SK-N-MC (cell line): ENCODE measurements at places on chromosomes 7 and 10.

DNA sequence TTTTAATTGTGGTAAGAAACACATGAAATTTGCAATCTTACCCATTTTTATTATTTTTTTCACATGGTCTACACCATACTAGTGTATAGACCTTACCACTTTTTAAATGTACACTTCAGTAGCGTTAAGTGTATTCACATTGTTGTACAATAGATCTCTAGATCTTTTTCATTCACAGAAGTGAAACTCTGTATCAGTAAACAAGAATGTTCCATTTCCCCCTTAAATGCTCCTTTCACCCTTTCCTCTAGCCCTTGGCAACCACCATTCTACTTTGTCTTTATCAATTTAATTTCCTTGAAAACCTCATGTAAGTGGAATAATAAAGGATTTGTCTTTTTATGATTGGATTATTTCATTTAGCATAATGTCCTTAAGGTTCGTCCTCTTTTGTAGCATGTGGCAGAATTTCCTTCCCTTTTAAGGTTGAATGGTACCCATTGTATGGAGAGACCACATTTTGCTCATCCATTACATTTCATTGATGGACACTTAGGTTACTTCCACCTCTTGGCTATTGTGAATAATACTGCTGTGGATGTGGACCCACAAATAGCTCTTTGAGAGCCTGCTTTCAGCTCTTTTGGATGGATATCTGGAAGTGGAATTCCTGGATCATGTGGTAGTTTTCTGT is 45.7 kb downstream of the SNX10 start:
- DNase-seq = no peak

GRCh38 chr10:45118929-45119328 is 118.2 kb downstream of the ZNF22 start:
- DNase-seq = no peak

DNA sequence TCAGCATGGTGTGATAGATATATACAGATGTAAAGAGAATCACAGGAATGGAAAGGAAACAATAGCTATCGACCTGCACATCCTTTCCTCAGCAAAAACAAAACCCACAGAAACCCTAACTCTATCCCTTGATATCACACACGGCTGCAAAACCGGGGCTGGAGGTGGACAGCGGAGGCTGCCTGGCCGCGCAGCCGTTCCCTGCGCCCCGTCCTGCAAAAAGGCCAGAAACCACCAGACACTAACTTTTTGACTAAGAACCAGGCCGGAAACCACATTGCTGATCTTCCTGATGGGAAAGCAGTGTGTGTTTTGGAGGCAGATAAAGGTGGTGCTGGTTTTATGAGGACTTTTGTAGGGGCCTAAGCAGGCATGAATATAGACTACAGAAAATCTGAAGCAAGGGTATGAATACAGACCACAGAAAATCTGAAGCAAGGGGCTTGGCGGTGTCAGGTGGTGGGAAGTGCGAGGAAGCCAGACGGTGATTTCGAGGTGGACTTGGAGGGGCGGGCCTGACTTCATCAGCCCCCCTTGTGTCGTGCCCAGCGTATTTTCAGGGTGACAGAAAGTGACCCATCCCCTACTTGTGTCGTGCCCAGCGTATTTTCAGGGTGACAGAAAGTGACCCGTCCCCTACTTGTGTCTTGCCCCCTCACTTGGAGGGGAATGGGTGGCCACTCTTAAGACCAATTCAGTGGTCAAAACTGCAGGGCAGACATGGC is 123.3 kb downstream of the WDR37 start:
- no peak for DNase-seq

DNA sequence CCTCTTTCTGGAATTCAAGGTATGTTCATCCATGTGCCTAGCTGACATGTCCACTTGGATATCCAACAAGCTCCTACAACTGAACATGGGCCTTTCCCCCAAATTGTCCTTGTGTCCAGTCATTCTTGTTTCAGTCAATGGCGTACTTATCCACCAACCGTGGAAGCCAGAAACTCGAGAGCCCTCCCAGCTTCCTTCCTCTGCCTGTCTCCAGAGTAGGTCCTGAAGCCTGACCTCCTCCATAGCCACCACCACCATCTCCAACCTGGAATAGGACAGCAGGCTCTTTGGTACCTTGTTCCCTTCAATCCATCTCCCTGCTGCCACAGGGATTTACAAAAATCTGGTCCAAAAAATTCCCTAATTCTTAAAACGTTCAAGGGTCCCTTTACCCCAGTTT is 305.1 kb downstream of the RPS24 start:
- DNase-seq = no peak

DNA sequence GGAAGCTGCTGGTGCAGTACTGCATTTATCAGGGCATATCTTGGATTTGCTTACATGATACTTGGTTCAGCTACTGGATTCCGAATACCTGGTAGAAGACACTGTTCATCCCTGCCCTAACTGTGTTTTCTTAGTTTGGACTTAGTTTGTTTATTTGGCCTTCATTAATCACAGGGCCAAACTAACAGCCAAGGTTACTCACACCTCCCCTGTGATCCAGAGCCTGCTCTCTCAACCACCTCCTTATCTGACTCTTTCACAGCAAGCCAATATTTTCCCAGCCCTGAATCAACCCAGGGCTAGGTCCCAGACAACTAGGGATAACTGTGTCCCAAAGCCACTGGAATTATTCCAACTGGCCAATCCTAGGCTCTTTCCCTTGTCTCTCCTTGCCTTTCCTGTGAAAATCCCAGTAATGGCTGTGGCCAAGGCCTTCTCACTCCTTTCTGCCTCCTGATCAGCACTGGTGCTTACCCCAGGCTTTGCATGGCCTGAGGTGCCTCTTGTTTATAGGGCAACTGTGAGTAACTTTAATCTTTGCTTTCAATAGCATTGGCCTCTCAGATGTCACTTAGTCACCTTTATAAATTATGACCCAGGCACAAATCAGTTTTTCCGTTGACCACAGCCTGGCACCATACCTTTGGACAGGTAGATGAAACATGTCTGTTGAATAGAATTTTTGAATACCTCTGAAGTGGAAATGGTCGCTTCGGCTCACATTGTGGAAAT is 9.3 kb upstream of the JCAD start:
- no peak for DNase-seq

DNA sequence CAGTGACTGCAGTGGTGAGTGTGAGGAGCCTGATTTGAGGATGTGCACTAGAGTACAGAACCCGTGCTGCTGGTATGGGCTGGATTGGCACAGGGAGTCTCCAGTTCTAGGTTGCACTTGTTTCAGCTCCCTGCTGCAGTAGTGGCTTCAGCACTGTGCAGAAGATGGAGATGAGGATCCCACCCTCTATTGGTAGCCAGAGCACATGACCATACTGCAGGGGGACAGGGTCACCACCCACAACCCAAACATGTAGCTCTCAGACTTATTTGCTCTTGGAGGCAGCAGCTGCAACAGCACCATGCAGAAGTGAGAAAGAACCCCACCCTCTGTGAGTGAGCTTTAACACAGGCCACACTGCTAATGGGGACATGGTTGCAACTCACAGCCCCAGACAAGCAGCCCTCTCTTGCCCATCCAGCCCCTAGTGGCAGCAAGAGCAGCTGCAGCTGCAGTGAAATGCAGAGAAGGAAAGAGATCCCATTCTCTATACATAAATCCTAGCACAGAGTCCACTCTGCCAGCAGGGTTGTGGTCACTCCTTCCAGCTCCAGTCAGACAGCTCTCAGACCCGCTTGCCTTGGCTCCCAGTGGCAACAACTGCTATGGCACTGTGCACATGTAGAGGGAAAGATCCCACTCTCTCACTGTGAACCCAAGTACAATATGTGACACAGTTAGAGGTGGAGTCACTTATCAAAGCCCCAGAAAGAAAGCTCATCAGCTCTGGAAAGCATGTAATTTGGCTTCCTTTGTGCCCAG is 51.4 kb upstream of the SCIN start:
- no peak for DNase-seq

GRCh38 chr10:42491001-42491592 is 147.3 kb downstream of the ZNF33B start:
- no peak for DNase-seq

DNA sequence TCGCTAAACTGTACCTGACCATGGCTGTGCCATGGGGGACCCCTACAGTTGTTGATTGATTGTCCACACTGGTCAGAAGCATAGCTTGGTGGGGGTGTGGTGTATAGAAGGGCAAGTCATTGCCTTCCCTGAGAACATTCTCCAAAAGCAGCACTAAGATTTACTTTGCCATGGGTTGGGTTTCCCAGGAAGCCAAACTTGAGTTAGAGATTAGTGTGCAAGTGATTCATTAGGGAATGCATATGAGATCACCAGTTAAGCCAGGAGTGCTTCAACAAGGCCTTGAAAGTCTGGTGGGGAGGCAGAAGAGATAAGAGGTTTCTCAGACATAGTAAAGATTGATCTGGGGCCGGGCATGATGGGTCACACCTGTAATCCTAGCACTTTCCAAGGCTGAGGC is 21.4 kb upstream of the TPST1 start:
- no peak for DNase-seq

DNA sequence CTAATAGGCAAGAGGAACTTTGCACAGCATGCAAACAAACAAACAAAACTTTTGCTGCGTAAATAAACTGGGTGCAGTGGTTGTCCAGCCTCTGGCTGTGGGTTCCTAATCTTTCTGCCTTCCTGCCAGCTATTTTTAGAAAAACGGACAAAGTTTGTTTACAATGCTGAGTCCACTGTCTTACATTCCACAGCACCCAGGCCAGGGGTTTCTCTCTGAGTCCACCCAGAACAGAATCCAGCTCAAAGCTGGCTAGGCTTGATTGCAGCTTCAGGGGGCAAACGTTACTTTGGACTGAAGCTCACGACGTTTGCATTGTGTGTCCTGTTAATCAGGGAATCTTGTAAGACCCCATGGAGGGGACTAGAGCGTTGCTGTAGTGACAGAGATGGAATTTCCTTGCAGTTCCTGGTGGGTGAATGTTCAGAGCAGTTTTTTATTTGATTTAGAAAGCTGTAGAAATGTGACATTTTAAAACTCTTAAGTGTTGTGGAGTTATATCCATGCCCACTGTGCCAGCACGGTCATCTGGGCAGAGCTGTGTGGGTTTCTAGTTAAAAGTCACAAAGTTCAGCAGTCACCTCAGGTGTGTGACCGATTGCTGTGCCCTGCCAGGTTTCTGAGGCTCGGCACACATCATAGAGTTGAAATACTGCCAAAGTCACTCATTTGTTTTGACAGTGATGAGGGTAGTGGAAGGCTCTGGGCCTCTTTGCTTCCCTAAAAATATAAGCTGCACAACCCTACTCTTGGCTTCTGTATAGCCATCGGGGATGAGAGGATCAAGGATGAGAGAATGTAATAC is 247.0 kb downstream of the STK31 start:
- DNase-seq = no peak

GRCh38 chr7:6231184-6231583 is 41.2 kb downstream of the CYTH3 start:
- DNase-seq = no peak

- no peak for DNase-seq
Measured at GRCh38 chr10:12042409-12042796, 206 bp downstream of the UPF2 start.

DNA sequence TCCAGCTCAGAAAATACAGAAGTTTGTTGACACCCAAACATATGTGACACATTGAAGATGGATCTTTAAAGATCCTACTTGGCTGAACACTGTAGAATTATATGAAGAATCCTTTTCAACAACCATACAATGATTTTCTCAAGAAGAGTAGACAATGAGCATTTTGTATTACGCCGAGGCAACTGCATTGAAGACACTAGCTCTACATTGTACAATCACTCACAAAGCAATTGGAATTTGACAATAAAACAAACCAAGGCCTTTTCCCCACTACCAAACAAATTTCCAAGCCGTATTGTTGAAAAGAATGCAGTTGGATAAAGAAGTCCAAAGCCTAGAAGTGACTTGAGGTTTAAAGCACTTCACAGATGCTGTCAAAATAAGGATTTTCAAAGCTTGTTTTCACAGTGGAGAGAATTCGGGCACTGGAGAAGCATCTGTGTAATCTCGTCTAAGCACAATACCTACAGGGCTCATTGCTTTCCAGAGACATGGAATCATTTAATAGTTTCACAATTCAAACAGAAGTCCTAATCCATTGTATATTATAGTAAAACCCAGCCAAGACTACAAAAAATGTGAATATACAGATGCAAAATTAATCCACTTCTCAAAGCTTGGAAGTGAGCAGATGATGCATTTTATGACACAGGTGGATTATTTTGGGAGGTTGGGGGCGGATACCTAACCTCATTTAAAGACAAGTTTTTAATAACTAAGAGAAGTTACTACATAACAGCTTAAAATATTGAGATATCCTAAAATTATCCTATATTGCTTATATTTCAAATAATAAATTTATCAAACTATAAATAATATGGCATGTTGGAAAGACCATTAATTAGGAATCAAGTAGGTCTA is 78.6 kb downstream of the SORCS1 start:
- no peak for DNase-seq

DNA sequence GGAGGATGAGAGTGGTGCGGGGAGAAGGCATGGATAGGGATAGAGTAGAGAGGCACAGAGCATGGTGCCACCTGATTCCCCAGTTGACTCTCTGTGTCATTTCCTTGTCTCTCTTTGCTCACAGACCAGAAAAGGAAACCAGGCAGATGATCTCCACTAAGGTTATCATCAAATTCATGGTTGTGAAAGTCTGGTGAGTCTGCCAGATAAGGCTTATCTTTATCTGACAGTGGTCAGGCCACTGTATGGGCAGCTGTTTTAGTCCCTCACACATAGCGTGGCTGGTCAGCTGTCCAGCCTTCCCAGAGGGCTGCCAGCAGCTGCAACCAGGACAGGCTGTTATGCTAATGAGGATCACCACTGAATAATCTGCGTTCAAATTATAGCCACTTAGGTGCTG is 99.0 kb downstream of the ADRA2A start:
- DNase-seq = no peak

DNA sequence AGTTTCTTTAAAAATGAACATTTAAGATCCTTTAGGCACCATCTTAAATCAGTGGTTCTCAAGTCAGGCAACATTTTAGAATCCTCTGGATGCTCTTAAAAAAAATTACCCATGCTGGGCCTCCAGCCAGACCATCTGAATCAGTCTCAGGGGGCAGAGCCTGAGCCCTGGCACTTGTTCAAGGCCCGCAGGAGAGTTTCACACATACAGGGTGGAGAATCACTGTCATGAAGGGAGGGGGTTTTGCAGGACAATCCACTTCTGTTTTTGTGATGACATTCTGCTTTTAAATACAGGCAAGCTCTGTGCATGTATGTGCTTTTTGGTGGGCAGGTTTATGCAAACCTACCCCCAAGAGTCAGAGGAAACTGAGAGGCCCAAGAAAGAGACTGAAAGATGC is 268.6 kb downstream of the SEC23IP start:
- no peak for DNase-seq

GRCh38 chr7:732094-732541 is 5.0 kb upstream of the PRKAR1B start:
- no peak for DNase-seq

- no peak for DNase-seq
Measured at GRCh38 chr10:43210556-43210955, 56.3 kb downstream of the RASGEF1A start.
